ENCODE measurements at places on chromosomes 12 and 14.

DNA sequence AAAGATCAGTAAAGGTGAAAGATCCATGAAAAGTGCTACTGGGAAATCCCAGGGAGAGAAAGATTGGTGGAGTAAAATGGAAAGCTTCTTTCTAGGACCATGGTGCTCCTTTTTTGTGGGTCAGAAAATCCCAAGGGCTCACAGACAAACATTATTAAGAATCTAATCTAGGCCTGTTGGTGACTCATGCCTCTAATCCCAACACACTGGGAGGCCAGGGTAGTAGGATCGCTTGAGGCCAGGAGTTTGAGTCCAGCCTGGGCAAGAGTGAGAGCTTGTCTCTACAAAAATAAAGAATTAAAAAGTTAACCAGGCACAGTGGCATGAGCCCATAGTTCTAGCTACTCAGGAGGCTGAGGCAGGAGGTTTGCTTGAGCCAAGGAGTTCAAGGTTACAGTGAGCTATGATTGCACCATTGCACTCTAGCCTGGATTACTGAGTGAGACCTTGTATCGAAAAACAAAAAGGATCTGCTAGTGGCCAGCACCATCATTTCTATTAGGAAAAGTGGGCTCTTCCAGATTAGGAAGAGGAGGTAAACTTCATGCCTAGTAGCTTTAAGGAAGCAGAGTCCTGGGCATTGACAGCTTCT, 43.0 kb downstream of the TXNRD1 start:
- no peaks in the 10 kb centered on the region for H3K36me3 ChIP-seq
- H3K27ac ChIP-seq: peak overlapping the region; percentile 74
- peaks cover 31% of the 10 kb centered on the region for H3K4me1 ChIP-seq
- DNase-seq: no peak
- no peaks in the 10 kb centered on the region for H3K27me3 ChIP-seq

DNA sequence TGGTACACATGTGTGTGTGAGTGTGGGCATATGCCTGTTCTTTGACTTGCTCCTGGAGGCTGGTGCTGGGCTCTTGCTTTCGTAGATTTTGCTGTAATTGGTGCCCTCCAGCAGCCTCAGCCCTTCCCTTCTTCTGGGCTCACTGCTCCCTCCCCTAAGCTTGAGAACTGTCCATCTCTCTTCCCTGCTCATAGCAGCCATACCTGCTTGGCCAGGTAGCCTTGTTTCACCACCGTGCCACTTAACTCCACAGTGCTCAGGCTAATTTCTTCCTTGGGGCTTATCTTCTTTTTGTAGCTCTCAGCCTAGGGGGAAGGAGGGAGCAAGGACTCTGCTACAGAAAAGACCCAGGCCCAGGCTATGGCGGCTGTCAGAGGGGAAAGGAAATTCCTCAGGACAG, 19.8 kb downstream of the PLEK2 start:
- no peak for DNase-seq
- H3K4me3 ChIP-seq: no peak overlapping the region
- H3K4me1 ChIP-seq: no peaks in the 10 kb centered on the region
- H3K36me3 ChIP-seq: no peaks in the 10 kb centered on the region
- no peak overlapping the region for H3K27ac ChIP-seq
- no peaks in the 10 kb centered on the region for H3K27me3 ChIP-seq

GRCh38 chr14:60862283-60862682, 118.6 kb downstream of the TRMT5 start:
- DNase-seq: no peak
- no peaks in the 10 kb centered on the region for H3K36me3 ChIP-seq
- H3K4me3 ChIP-seq: no peak overlapping the region
- H3K27me3 ChIP-seq: no peaks in the 10 kb centered on the region
- H3K27ac ChIP-seq: no peak overlapping the region

DNA sequence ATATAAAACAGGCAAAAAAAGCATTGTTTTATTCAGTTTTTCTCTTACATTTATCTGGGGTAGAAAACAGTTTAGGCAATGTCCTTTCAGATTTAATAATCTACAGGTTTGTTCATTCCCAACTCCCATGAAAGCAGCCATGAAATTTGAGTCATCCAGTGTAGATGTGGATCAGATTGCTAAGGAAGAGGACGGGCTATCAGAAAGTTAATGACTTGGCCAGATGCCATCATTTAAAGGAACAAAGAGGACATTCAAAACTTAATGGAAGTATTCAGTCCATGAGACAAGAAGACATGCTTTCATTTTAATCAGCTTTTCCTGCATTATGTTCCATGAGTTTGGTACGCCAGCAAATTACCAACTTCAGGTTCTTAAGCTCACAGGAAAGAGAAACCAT, 31.1 kb upstream of the POC1B start:
- H3K4me3 ChIP-seq: no peak overlapping the region
- no peaks in the 10 kb centered on the region for H3K27me3 ChIP-seq
- no peak for DNase-seq
- H3K4me1 ChIP-seq: no peaks in the 10 kb centered on the region
- H3K36me3 ChIP-seq: no peaks in the 10 kb centered on the region
- no peak overlapping the region for H3K27ac ChIP-seq

GRCh38 chr12:109089683-109090082, 3.6 kb downstream of the ALKBH2 start:
- no peak for DNase-seq
- no peak overlapping the region for H3K27ac ChIP-seq
- peaks cover 18% of the 10 kb centered on the region for H3K4me1 ChIP-seq
- no peaks in the 10 kb centered on the region for H3K27me3 ChIP-seq
- no peak overlapping the region for H3K4me3 ChIP-seq

- no peak for DNase-seq
- H3K4me1 ChIP-seq: no peaks in the 10 kb centered on the region
- H3K36me3 ChIP-seq: no peaks in the 10 kb centered on the region
Observed at GRCh38 chr14:33534632-33535031, 416.2 kb downstream of the EGLN3 start.

DNA sequence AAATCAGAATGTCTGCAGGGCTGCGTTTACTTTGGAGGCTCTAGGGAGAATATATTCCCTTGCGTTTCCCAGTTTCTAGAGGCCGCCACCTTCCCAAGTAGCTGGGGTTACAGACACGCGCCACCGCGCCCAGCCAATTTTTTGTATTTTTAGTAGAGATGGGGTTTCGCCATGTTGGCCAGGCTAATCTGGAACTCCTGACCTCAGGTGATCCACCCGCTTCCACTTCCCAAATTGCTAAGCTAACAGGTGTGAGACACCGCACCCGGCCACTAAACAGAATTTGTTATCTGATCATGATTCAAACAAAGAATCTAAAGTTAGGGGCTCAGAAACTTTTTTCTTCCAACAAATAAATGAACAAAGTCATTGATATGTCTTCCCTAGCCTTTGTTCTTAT, 114.6 kb downstream of the PPHLN1 start:
- H3K36me3 ChIP-seq: no peaks in the 10 kb centered on the region
- no peaks in the 10 kb centered on the region for H3K27me3 ChIP-seq
- DNase-seq: no peak
- H3K27ac ChIP-seq: no peak overlapping the region

- DNase-seq: no peak
- H3K4me3 ChIP-seq: no peak overlapping the region
- H3K27ac ChIP-seq: no peak overlapping the region
- H3K36me3 ChIP-seq: no peaks in the 10 kb centered on the region
- H3K4me1 ChIP-seq: no peaks in the 10 kb centered on the region
Observed at GRCh38 chr12:1720494-1720893, 29.6 kb downstream of the ADIPOR2 start.

All from Panc1 (cell line).